ENCODE measurements at places on chromosomes 6 and 20. TPM values are rescaled to one million over a fixed set of nuclear protein-coding genes. Genes with fewer than 3 reads are reported as not detected.
A peak's percentile ranks its signal among the peaks of the same experiment; 100 is the strongest.

Gene ANKRD66
- not detected for total RNA-seq

Gene CCNC
- total RNA-seq: 59.3 TPM

Gene HECA
- 35.1 TPM for total RNA-seq

Gene BMP6
- total RNA-seq: 11.1 TPM

Gene SLPI
- total RNA-seq: 30.6 TPM

Gene CDSN
- not detected for total RNA-seq

Gene HSPA12B
- total RNA-seq: 7.0 TPM

Gene KIF6
- 0.15 TPM for total RNA-seq

Gene SLC22A7
- total RNA-seq: not detected

Gene PGM3
- 24.9 TPM for total RNA-seq

Gene OLIG3
- total RNA-seq: not detected

Gene CAGE1
- not detected for total RNA-seq

Gene TSBP1
- not detected for total RNA-seq

- no peaks in the 10 kb centered on the region for H3K36me3 ChIP-seq
- H3K27me3 ChIP-seq: no peaks in the 10 kb centered on the region
- no peak overlapping the region for H3K27ac ChIP-seq
- no peak overlapping the region for H3K4me3 ChIP-seq
- peaks cover 15% of the 10 kb centered on the region for H3K4me1 ChIP-seq
Observed at GRCh38 chr20:38296433-38296832, 7.5 kb upstream of the BPI start.

- DNase-seq: no peak
- no peaks in the 10 kb centered on the region for H3K4me1 ChIP-seq
- no peak overlapping the region for H3K27ac ChIP-seq
- H3K36me3 ChIP-seq: no peaks in the 10 kb centered on the region
- H3K27me3 ChIP-seq: no peaks in the 10 kb centered on the region
Observed at GRCh38 chr6:170206317-170206621, 84.6 kb downstream of the DLL1 start.

DNA sequence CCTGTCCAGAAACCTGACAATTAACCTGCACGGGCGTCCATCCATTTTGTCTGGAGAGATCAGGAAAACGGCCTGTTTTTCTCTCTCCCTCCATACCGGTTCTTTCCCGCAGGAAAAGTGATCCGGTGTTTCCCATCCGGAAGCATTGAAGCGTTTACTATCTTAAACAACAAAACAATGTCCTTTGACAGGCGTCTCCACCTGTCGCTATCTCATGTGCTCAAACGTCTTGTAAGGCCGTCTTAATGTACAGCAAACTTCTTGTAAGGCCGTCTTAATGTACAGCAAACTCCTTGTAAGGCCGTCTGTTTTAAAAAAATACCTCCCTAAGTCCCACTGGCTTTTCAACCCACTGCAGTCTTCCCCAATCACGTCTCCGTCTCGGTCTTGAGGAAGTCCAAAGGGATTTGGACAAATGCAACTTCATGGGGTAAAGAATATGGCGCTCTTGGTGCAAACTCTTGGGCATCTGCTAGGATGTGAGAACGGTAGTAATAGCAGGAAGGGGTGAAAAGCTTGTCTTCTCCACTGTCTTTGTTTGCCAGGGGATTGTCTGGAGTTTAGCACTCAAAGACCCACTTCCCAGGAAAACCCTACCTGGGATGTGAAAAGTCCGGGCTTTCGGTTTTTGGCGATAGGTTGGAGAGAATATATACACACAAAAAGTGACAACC is 29.9 kb upstream of the TRIM27 start:
- peak overlapping the region; percentile 22 for H3K27ac ChIP-seq
- H3K4me3 ChIP-seq: peak overlapping the region; percentile 51
- H3K36me3 ChIP-seq: no peaks in the 10 kb centered on the region
- no peaks in the 10 kb centered on the region for H3K27me3 ChIP-seq
- DNase-seq: no peak

DNA sequence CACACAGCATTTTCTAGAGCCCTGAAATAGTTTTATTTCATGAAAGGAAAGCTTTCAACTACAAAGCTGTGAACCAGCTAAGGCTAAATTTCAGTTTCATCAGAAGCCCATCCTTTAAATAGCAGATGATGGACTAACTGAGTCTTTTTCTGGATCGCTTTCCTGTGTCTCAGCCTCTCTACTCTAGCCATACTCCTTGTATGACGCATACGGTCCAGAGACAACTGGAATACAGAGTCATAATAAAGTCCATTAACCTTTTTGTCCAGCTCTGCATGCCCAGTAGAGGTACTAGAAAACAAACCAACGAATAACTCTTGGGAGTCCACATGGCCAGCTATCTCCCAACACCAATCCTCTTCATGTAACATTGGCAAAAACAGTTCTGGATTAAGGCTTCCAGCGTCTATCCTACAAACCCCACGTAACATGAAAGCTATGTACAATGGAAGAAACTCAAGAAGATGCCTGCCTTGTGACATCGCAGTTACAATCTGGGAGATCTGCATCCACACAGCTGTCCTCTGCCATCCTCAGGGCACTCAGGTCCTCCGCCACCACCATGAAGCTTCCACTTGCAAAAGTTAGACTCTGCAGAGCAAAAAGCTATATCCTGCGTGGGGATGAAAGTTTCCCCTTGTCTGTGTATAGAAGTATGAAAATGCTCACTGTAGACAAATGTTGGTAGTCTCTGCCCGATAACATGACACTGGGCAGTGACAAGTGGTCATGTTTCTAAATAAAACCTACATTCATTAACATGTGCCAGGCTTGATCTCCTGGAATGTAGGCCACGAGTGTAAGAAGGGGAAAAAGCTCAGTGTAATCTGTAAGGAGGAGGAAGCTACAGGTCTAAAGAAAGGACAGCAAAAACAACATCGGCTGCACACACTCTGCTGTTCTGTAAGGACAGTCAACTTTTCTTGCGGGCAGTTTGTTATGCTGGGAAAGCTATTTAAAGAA is 360.4 kb downstream of the ESR1 start:
- H3K27me3 ChIP-seq: no peaks in the 10 kb centered on the region
- H3K4me3 ChIP-seq: no peak overlapping the region
- DNase-seq: no peak
- H3K27ac ChIP-seq: no peak overlapping the region

GRCh38 chr20:37379967-37380828 is 34.3 kb downstream of the SRC start:
- H3K36me3 ChIP-seq: no peaks in the 10 kb centered on the region
- DNase-seq: no peak
- no peak overlapping the region for H3K27ac ChIP-seq
- H3K4me1 ChIP-seq: no peaks in the 10 kb centered on the region
- H3K27me3 ChIP-seq: no peaks in the 10 kb centered on the region

- H3K4me1 ChIP-seq: no peaks in the 10 kb centered on the region
- H3K4me3 ChIP-seq: no peak overlapping the region
- DNase-seq: no peak
- H3K27me3 ChIP-seq: no peaks in the 10 kb centered on the region
Observed at GRCh38 chr6:40854592-40854991, 184.4 kb downstream of the UNC5CL start.

- peaks cover 4% of the 10 kb centered on the region for H3K36me3 ChIP-seq
- no peaks in the 10 kb centered on the region for H3K4me1 ChIP-seq
- no peak for DNase-seq
- no peaks in the 10 kb centered on the region for H3K27me3 ChIP-seq
- H3K27ac ChIP-seq: peak overlapping the region; percentile 64
Observed at GRCh38 chr6:148701375-148701774, 45.5 kb upstream of the UST start.

- DNase-seq: no peak
- H3K36me3 ChIP-seq: no peaks in the 10 kb centered on the region
- no peak overlapping the region for H3K27ac ChIP-seq
- peaks cover 16% of the 10 kb centered on the region for H3K27me3 ChIP-seq
Observed at GRCh38 chr20:63108247-63108646, 101.5 kb upstream of the BHLHE23 start.

DNA sequence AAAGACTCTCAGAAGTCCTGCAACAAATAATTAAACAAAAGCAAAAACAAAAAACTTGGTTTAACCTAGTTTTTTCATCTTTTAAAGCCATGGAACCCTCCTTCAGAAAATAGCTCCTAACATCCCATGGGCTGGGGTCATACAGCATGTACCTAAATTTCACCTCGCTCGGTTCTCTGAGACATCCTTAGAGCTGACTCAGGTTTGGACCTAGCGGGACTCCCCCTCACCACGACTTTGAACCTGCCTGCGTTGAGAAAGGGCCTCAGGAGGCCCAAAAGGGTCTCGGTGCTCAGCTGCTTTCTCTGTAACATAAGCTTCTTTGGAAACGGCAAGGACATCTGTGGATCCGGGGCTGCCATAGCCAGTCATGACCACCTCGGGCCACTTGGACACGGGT is 112.8 kb downstream of the NFATC2 start:
- H3K27ac ChIP-seq: no peak overlapping the region
- DNase-seq: no peak
- H3K27me3 ChIP-seq: no peaks in the 10 kb centered on the region

GRCh38 chr6:1103945-1104623 is 207.8 kb upstream of the FOXQ1 start:
- H3K4me1 ChIP-seq: peaks cover 5% of the 10 kb centered on the region
- peak; percentile 32 for DNase-seq
- H3K27ac ChIP-seq: no peak overlapping the region
- no peak overlapping the region for H3K4me3 ChIP-seq
- no peaks in the 10 kb centered on the region for H3K36me3 ChIP-seq
- peaks cover 3% of the 10 kb centered on the region for H3K27me3 ChIP-seq

DNA sequence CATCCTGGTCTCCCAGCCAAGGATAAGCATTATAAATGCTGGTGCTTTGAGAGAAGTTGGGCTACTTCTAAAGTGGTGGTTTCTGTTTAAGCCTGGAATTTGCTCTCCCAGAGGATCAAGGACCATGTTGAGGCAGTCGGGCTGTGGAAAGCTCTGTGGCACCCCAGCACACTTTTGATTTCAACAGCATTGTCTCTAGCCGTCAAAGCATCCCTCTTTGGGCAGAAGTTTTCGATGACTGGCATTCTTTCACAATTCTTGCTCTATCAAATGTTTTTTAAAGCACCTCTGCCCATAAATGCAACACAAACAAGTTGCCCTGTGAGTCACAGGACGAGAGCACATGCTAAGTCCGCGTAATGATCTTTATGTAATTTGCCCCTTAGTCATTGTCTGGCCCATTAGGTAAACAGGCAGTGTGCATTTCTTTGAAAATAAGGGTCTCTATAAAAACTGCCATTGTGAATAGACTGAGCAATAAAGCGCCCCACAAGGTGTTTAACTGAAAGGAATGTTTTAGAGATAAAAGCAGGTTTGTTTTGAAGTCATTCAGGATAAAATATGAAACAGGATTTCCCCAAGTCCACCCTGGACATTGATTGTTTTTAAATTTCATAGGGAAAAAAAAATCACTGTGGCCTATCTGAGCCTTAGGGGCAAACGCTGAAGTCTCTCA is 44.7 kb upstream of the FOXQ1 start:
- H3K27ac ChIP-seq: no peak overlapping the region
- no peaks in the 10 kb centered on the region for H3K27me3 ChIP-seq
- no peak for DNase-seq
- H3K36me3 ChIP-seq: no peaks in the 10 kb centered on the region

GRCh38 chr20:35453647-35454046 is 1.8 kb upstream of the CEP250 start:
- peaks cover 6% of the 10 kb centered on the region for H3K4me1 ChIP-seq
- H3K27me3 ChIP-seq: no peaks in the 10 kb centered on the region
- no peaks in the 10 kb centered on the region for H3K36me3 ChIP-seq
- H3K4me3 ChIP-seq: peak overlapping the region; percentile 85

GRCh38 chr20:32050851-32051556 is 1.0 kb upstream of the HCK start:
- H3K27me3 ChIP-seq: peaks cover 3% of the 10 kb centered on the region
- H3K4me3 ChIP-seq: peak overlapping the region; percentile 15
- no peak overlapping the region for H3K27ac ChIP-seq
- no peak for DNase-seq
- no peaks in the 10 kb centered on the region for H3K36me3 ChIP-seq

DNA sequence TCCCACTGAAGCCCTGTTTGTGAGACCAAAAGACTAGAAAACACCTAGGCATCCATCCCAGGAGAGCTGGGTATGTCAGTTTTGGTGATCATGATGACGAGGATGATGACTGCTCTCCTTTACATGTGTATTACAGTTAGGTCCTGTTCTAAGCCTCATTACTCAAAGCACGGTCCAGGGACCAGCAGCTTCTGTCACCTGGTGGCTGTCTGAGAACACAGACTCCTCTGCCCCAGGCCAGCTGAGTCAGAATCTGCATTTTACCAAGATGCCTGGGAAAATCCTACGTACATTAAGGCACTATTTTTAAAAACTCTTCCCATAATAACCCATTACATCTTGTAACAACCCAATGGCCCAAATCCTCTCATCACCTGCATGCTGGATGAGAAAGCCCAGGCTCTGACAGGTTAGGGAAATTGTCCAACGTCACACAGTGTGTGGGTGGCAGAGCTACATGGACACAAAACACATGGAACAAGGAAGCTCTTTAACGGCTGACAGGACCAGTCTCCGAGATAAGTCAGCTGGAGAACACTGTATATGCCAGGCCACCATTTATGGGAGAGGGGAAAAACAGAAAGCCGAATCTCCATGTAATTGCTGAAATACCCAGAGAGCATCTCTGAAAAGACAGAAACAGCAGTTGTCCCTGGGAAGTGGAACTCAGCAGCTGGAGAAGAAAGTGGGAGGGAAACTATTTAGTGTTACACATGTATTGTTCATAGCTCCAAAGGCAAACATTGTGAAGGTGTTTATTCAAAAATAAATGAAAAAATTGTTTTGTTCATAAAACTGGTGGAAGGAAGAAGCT is 65.4 kb downstream of the BMP7 start:
- no peaks in the 10 kb centered on the region for H3K36me3 ChIP-seq
- H3K4me1 ChIP-seq: no peaks in the 10 kb centered on the region
- DNase-seq: no peak
- H3K27me3 ChIP-seq: no peaks in the 10 kb centered on the region

DNA sequence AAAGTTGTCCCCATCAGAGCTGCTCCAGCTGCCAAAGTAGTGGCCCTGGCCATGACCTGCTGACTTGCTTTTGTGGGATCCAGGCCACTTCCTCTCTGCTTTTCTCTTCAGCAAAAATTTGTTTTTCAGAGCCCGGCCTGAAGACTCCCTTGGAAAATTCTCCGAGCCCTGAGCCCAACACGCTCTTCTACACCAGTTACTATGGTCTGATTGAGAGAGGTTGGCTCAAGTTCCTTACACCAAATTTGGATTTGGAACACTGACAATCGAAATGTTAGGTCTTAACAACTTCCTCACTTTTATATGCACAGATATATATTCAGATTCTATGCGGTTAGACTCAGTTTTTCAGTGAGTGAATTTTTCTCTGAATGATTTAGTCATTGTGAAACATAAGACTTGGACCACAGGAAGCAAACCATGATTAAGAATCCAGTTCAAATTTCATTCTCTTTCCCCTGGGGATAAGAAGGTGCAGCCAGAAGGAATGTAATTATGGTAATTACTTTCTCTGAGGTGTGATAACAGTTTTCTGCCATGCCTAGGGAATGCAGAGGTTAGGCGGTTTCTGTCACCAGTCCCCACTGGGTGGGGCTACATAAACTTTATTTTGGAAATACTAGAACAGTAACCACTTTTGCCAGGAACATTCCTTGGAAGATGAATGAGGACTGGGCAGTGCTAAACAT is 365.2 kb downstream of the SYNE1 start:
- peak; percentile 24 for DNase-seq
- no peaks in the 10 kb centered on the region for H3K36me3 ChIP-seq
- H3K27ac ChIP-seq: peak overlapping the region; percentile 79
- H3K4me1 ChIP-seq: no peaks in the 10 kb centered on the region
- H3K4me3 ChIP-seq: no peak overlapping the region

GRCh38 chr6:12490904-12491571 is 200.9 kb downstream of the EDN1 start:
- no peak overlapping the region for H3K4me3 ChIP-seq
- no peak overlapping the region for H3K27ac ChIP-seq
- H3K36me3 ChIP-seq: no peaks in the 10 kb centered on the region
- no peaks in the 10 kb centered on the region for H3K27me3 ChIP-seq

- peak overlapping the region; percentile 81 for H3K27ac ChIP-seq
- no peaks in the 10 kb centered on the region for H3K36me3 ChIP-seq
- no peak overlapping the region for H3K4me3 ChIP-seq
- H3K4me1 ChIP-seq: no peaks in the 10 kb centered on the region
- H3K27me3 ChIP-seq: no peaks in the 10 kb centered on the region
Observed at GRCh38 chr6:111985202-111985731, 68.6 kb upstream of the CCN6 start.
